ENCODE measurements at places on chromosomes 12 and 14. TPM values are rescaled to one million over a fixed set of nuclear protein-coding genes. Genes with fewer than 3 reads are reported as not detected.

The FAM186B gene
- polyA plus RNA-seq = 0.47 TPM

The CLEC1A gene
- polyA plus RNA-seq = 3.7 TPM

The WASHC3 gene
- 51.5 TPM for polyA plus RNA-seq

The WDHD1 gene
- polyA plus RNA-seq = 19.7 TPM

The RAPGEF3 gene
- 92.6 TPM for polyA plus RNA-seq

All from left renal cortex interstitium (tissue), 4 donors.